Activated naive CD8-positive, alpha-beta T cell treated with anti-CD3 and anti-CD28 coated beads, Interleukin-2, amount 10 ng/mL, durations not matched to agents 7 days and 5 days (primary cell): ENCODE measurements at places on chromosomes 4 and X. TPM values are rescaled to one million over a fixed set of nuclear protein-coding genes. Genes with fewer than 3 reads are reported as not detected.
A peak's percentile ranks its signal among the peaks of the same experiment; 100 is the strongest.

DNA sequence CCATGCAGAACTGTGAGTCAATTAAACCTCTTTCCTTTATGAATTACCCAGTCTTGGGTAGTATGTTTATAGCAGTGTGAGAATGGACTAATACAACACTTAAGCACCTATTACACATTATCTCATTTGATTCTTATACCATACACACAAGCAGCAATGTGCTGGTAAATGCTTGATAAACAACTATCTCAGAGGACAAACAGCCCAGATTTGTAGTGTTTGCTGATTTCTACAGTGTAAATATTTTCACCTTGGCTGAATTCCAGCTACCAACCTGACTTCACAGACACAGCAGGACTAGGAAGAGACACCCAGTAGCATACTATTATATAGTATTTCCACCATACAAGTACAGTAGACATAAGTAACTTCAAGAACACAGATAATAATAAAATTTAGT is 406.5 kb upstream of the CNKSR2 start:
- no peaks in the 10 kb centered on the region for H3K36me3 ChIP-seq
- no peak overlapping the region for H3K27ac ChIP-seq
- H3K4me1 ChIP-seq = no peaks in the 10 kb centered on the region
- no peak overlapping the region for H3K4me3 ChIP-seq
- H3K27me3 ChIP-seq = no peaks in the 10 kb centered on the region

DNA sequence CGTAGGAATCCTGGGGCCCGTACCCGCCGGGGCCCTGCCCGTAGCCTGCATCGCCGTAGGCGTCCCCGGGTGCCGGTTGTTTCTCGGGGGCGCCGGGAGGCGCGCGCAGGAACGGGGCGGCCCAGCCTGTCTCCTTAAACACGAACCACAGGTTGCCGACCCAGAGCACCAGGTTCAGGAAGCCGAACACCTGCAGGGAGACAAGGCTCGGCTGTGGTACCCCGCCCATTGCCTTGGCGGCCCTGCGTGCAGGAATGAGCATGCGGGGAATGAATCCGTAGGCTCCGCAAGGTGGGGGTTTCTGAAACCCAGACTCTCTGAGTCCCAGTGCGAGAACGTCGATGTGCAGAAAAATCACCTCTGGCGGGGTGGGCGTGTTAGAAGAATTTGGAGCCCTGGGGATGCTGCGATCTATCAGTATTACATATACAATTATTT is 5.4 kb upstream of the PRICKLE3 start:
- no peak for DNase-seq
- H3K4me1 ChIP-seq = peaks cover 30% of the 10 kb centered on the region
- H3K36me3 ChIP-seq = no peaks in the 10 kb centered on the region
- peak overlapping the region; percentile 95 for H3K4me3 ChIP-seq

GRCh38 chr4:7598939-7599790 is 164.4 kb upstream of the PSAPL1 start:
- no peaks in the 10 kb centered on the region for H3K4me1 ChIP-seq
- DNase-seq = no peak
- H3K36me3 ChIP-seq = no peaks in the 10 kb centered on the region
- H3K4me3 ChIP-seq = no peak overlapping the region
- no peak overlapping the region for H3K27ac ChIP-seq

Gene SSX2B
- total RNA-seq = not detected

GRCh38 chr4:149291463-149291862 is 524.2 kb downstream of the IQCM start:
- H3K4me3 ChIP-seq = no peak overlapping the region
- no peak for DNase-seq
- H3K27ac ChIP-seq = no peak overlapping the region
- no peaks in the 10 kb centered on the region for H3K27me3 ChIP-seq

- H3K4me3 ChIP-seq = no peak overlapping the region
- no peaks in the 10 kb centered on the region for H3K27me3 ChIP-seq
- no peak for DNase-seq
- no peaks in the 10 kb centered on the region for H3K4me1 ChIP-seq
Measured at GRCh38 chrX:44529310-44529709, 13.3 kb downstream of the FUNDC1 start.

DNA sequence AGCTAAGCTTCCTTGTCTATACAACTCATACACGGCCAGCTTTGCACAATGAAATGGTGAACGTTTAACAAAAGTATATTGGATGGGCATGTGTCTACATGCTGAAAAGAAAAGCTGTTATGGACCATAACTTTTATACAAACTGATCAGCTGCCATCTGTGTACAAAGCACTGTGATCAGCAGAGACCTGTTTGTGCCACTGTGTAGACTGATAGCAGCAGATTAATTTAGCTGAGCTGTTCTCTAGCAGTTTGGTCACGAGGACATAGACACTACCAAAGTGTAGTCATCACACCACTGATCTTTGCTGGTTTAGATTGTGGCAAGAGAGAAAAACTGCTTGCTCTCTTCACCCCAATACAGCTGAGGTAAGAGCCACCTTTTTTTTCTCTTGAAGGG is 124.5 kb downstream of the RAPGEF2 start:
- no peak overlapping the region for H3K4me3 ChIP-seq
- peaks cover 3% of the 10 kb centered on the region for H3K4me1 ChIP-seq
- H3K27me3 ChIP-seq = peaks cover 3% of the 10 kb centered on the region
- no peak overlapping the region for H3K27ac ChIP-seq
- peaks cover 2% of the 10 kb centered on the region for H3K36me3 ChIP-seq

Gene SMIM31
- not detected for total RNA-seq

GRCh38 chrX:25014366-25014838 is 1.4 kb downstream of the ARX start:
- no peak for DNase-seq
- peak overlapping the region; percentile 67 for H3K27ac ChIP-seq
- H3K4me3 ChIP-seq = peak overlapping the region; percentile 60
- H3K36me3 ChIP-seq = no peaks in the 10 kb centered on the region
- H3K4me1 ChIP-seq = peaks cover 7% of the 10 kb centered on the region

DNA sequence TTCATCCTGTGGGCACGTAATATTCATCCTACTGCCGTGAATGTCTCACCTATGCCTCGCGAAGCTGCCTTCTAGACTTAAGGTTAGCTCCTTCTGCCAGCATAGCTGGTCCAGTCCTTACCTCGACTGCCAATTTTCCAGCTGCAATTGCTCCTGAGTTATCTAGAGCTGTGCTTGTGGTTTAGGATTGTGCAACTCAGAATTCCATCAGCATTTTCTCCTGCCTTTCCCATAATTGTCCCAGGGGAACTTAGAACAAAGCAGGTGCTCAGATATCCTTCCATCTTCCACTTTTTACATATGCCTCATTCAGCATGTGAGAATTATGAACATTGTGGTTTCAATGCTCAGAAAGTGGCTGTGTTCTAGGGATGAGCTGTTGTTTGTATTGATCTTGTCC is 131.4 kb upstream of the ADGRL3 start:
- no peaks in the 10 kb centered on the region for H3K4me1 ChIP-seq
- H3K36me3 ChIP-seq = no peaks in the 10 kb centered on the region
- no peak for DNase-seq
- no peak overlapping the region for H3K4me3 ChIP-seq

Gene SLC9B1
- 2.2 TPM for total RNA-seq

Gene FAM9A
- not detected for total RNA-seq

- H3K27me3 ChIP-seq = peaks cover 7% of the 10 kb centered on the region
- H3K4me1 ChIP-seq = no peaks in the 10 kb centered on the region
- no peak overlapping the region for H3K27ac ChIP-seq
- H3K36me3 ChIP-seq = no peaks in the 10 kb centered on the region
- H3K4me3 ChIP-seq = no peak overlapping the region
- DNase-seq = no peak
Measured at GRCh38 chr4:53840643-53841042, 223.8 kb downstream of the CHIC2 start.

GRCh38 chrX:115018944-115019343 is 1.5 kb upstream of the IL13RA2 start:
- no peak overlapping the region for H3K27ac ChIP-seq
- no peak overlapping the region for H3K4me3 ChIP-seq
- no peaks in the 10 kb centered on the region for H3K4me1 ChIP-seq
- H3K36me3 ChIP-seq = no peaks in the 10 kb centered on the region
- DNase-seq = no peak

DNA sequence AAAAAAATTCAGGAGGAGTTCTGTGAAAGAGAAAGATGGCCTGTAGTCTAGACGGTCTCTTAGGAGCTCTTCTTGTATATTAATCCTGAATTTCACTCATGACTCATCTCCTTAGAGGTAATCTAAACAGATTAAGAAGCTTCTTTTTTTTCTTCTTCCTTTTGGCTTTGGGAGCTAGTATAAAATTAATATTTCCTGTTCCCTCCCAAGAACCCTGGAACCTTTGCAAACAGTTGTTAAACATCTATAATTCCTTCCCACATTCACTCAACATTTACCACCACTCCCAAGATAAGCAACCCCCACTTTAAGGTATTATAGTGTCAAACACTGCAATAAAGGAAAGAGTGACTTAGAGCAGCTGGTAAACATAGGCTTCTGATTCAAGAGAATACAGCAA is 146.4 kb upstream of the EDNRA start:
- peaks cover 4% of the 10 kb centered on the region for H3K27me3 ChIP-seq
- H3K4me3 ChIP-seq = no peak overlapping the region
- DNase-seq = no peak
- no peak overlapping the region for H3K27ac ChIP-seq
- H3K36me3 ChIP-seq = no peaks in the 10 kb centered on the region
- H3K4me1 ChIP-seq = no peaks in the 10 kb centered on the region

DNA sequence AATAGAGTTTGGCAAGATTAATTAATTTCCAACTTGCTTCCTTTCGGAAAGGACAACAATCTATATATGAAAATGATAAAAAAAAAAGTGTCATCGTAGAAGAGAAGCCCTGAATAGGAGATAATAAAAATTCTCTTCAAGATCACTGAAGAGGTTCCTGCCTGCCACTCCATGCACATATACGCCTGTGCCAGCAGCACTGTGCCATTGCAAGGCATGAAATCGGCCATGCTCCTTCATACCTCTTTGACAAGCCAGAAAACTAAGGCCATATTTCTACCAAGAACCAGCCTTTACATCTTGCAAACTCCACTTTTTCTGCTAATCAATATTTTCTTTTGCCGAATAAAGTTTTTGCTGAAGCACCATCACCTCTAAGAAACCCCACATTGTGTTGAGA is 365.5 kb downstream of the CXXC4 start:
- no peaks in the 10 kb centered on the region for H3K4me1 ChIP-seq
- H3K36me3 ChIP-seq = no peaks in the 10 kb centered on the region
- no peaks in the 10 kb centered on the region for H3K27me3 ChIP-seq
- H3K27ac ChIP-seq = no peak overlapping the region
- no peak overlapping the region for H3K4me3 ChIP-seq

GRCh38 chr4:24792552-24792951 is 2.8 kb upstream of the SOD3 start:
- H3K27ac ChIP-seq = no peak overlapping the region
- peaks cover 2% of the 10 kb centered on the region for H3K27me3 ChIP-seq

DNA sequence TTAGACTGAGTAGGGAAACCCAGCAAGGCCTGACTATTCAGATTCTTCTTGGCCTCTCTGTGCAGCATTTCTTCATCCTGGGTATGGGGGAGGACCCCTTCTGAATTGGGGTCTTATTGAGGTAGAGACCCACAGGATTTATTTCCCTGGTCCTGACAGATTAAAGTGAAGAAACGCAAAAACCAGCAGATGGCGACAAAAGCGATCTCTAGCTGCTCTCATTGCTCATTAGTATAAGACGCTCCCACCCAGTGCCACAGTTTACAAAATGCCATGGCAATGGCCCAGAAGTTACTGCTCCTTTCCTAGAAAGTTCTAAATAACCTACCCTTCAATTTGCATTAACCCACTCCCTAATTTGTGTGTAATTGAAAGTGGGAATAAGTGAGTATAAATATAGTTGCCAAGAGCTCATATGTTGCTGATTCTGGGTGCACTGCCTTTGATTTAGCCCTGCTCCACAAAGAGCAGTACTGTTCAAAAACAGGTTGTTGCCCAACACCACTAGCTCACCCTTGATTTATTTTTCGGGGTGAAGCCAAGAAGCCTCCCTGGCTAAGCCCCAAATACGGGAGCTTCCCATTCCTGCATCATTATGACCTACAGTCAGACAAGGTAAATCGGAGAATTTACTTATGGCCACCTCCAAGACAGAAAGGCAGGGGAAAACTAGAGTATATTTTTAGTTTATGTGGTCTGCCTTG is 3.7 kb upstream of the BEX4 start:
- no peak for DNase-seq
- no peak overlapping the region for H3K27ac ChIP-seq
- H3K4me3 ChIP-seq = no peak overlapping the region
- H3K4me1 ChIP-seq = peaks cover 8% of the 10 kb centered on the region
- peaks cover 6% of the 10 kb centered on the region for H3K27me3 ChIP-seq
- H3K36me3 ChIP-seq = no peaks in the 10 kb centered on the region

DNA sequence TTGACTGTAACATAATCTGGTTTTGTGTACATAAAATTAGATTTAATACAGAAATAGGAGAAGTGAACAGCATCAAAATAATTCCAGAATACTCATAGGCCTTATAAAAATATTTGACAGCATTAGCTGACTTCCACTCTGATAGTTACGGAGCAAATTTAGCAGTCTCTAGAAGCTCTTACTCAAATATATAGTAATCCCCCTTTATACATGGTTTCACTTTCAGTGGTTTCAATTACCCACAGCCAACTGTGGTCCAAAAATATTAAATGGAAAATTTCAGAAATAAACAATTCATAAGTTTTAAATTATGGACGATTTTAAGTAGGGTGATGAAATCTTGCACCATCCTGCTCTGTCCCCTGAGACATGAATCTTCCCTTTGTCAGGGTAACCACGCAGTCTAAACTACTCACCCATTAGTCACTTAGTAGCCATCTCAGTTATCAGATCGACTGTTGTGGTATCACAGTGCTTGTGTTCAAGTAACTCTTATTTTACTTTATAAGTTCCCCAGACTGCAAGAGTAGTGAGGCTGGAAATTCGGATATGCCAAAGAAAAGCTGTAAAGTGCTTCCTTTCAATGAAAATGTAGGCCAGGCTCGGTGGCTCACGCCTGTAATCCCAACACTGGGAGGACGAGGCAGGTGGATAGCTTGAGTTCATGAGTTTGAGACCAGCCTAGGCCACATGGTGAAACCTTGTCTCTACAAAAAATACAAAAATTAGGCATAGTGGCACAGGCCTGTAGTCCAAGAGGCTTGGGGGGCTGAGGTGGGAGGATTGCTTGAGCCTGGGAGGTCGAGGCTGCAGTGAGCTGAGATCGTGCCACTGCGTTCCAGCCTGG is 17.2 kb upstream of the RTL9 start:
- no peaks in the 10 kb centered on the region for H3K4me1 ChIP-seq
- no peaks in the 10 kb centered on the region for H3K36me3 ChIP-seq
- DNase-seq = no peak
- no peak overlapping the region for H3K27ac ChIP-seq
- no peak overlapping the region for H3K4me3 ChIP-seq

DNA sequence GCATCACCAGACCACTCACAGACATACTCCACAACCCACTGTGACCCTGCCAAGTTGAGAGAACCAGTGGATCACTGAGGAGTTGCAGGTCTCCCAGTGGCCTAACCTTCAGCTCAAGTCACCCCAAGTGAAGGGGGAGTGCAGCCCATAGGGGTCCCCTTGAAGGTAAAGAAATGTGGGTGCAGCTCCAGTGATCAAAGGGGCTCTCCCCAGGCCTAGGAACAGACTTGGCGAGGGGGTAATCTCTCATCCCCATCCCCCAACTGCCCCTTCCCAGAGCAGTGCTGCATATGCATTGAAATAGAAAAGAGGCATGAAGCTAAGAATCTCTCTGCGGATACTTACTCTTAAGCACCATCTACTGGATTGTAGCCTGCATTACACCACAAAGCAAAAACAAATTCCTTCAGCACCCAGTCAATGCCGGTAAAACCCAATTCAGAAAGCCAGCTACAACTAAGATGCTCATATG is 27.0 kb downstream of the MAGEE1 start:
- no peaks in the 10 kb centered on the region for H3K36me3 ChIP-seq
- H3K4me3 ChIP-seq = no peak overlapping the region
- H3K27me3 ChIP-seq = no peaks in the 10 kb centered on the region
- H3K27ac ChIP-seq = no peak overlapping the region
- peak; percentile 26 for DNase-seq
- H3K4me1 ChIP-seq = peaks cover 2% of the 10 kb centered on the region

Gene GAB3
- total RNA-seq = 18.7 TPM

Gene KIAA1210
- total RNA-seq = not detected

Gene SGMS2
- not detected for total RNA-seq
